ENCODE measurements at places on chromosomes 7 and 10.

- no peak for DNase-seq
Observed at GRCh38 chr10:113666682-113667252, 2.9 kb upstream of the NRAP start.

- no peak for DNase-seq
Observed at GRCh38 chr10:93420091-93420490, 62.0 kb downstream of the MYOF start.

DNA sequence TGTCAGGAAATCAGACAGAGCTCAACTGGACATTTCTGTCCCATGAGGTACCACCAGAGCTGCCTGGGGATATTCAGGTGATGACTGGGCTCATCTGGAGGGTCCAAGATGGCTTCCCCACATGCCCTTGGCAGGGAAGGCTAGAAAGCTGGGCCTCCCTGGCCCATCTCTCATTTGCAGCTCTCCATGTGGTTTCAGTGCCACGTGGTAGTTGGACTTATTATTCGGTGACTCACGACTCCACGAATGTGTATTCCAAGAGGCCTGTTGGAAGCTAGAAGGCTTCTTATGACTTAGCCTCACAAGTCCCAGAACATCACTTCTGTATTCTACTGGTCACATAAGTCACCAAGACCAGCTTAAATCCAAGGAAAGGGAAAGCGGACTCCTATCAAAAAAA lies 22.8 kb downstream of the NSMCE4A start:
- DNase-seq: no peak

DNA sequence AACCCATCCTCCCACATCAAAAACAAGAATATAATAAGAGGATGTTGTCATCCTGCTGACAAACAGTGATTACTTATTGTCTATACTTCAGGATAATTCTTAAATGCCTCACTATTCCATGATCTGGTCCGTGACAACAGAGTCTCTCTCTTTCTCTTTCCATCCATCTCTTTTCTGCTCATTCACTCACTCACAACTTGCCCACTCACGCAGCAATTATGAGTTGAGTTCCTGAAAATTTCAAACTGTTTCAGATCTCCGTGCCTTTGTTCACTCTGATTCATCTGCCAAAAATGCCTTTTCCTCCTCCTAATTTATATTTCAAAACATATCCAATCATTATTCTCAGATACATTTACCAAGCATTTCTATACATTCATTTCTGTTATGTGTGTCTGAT lies 1.4 kb downstream of the OR6B1 start:
- DNase-seq: no peak

DNA sequence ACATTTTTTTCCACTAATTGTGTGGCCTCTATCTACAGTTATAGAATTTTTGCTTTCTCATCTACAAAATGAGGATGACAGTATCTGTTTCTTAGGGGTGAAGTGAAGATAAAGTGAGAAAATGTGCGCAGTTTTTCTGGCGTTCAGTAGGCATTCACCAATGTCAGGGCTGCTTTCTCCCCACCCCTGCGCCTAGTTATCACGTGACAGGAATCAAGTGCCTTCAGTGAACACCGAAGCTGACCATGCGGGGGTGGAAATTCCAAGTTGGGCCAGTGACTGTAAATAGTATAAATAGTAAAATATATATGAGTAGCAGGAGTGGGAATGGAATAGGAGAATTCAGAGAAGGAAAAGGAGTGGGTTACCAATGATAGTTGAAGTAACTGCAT lies 77.4 kb downstream of the TAF3 start:
- no peak for DNase-seq

- DNase-seq: no peak
Observed at GRCh38 chr7:6278749-6279310, 6.4 kb upstream of the CYTH3 start.

DNA sequence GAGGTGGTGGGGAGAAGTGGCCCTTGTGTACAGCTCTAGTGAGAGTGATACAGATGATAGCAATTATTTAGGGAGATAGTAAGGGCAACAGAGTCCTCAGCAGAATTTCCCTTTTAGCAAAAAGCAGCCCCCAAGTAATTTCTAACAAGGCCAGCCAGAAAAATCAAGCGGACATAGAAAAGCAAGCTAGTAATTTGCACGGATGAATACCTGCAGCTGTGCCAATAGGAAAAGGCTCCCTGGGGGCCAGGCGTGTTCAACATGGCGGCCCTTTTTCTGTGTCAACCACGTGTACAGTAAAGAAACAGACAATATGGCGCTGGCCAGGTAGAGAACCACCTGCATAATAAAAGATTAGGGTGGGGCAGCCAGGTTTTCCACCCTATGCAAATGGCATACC lies 7.4 kb downstream of the MCM10 start:
- DNase-seq: no peak

DNA sequence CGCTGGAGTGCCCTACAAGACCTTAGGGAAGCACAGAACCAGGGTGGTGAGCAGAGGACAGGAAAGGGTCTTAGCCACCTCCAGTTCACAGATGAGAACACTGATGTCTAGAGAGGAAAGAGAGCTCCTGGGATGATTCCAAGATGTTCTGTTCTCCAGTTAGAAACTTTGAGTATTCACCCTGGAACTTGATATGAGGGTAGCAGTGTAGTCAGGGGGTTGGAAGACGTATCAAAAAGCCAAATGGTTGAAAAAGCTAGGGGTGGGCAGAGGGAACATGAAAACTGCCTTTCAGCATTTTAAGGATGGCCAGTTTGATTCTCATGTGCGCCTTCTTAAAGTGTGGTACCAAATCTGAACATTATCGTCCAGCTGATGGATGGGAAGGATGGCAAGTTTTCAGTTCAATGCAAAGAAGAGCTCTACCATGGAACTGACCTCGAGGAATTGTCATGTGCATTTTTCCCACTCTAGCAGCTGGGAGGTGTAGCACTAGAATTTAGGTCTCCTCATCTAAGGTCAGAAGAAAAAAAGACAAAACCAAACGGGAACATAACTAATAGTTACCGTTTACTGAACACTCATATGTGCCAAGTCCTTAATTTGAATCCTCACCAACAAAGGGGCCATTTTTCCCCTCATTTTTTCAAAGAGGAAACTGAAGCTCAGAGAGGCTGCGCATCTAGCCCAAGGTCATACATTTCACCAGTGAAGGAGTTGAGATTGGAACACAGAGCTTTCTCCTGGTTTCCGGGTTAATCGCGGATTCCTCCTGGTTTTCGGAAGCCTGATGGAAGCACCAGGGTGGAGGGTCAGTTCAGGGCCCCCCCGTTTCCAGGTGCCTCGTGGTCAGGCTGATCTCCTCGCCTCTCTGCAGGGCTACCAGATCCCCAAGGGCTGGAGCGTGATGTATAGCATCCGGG lies 6.0 kb upstream of the CYP26A1 start:
- DNase-seq: no peak

GRCh38 chr7:95141755-95142154 lies 182.6 kb downstream of the PON1 start:
- DNase-seq: no peak

GRCh38 chr10:72087392-72087968 lies 871 bp downstream of the SPOCK2 start:
- DNase-seq: no peak

GRCh38 chr10:60732198-60732806 lies 46.0 kb upstream of the CDK1 start:
- peak; percentile 30 for DNase-seq

DNA sequence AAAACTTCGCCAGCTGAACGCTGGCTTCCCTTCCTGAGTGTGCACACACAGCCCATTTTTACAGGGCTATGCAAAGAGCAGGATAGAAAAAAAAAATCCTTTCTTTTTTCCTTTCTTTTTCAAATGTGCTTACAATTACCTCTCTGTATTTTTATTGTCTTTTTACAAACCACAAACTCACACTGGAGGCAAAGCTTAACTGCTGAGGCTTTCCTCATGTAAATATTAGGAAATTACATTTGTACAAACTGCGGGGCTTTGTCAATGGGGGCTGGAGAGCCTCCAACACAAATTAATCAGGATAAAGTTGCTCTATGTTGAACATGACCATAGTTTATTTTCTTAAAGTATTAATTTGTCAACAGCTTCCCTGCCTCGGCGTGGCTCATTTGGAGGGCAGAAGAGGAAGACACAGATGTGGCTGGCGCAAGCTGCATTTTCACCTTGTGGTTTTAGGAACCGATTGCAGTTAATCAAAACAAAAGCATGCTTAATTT lies 411.7 kb upstream of the MKI67 start:
- no peak for DNase-seq

DNA sequence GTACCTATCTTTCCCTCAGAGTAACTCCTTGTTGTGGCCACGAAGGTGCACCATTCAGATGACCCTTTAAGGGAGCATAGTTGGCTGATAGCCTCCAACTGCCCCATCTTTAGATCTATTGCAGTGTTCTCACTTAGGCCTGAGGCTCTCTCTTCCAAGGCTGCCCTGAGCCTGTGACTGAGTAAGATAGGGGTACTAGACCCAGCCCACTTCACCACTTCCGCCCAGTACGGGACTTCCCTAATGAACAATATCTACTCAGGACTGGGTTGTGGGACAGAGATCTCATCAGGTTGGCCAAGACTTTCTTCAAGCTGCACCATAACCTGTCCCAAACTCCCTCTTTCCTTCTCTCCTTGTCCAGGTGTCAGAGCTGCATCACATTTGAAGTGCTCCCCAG lies 5.7 kb upstream of the GNAI1 start:
- DNase-seq: no peak

DNA sequence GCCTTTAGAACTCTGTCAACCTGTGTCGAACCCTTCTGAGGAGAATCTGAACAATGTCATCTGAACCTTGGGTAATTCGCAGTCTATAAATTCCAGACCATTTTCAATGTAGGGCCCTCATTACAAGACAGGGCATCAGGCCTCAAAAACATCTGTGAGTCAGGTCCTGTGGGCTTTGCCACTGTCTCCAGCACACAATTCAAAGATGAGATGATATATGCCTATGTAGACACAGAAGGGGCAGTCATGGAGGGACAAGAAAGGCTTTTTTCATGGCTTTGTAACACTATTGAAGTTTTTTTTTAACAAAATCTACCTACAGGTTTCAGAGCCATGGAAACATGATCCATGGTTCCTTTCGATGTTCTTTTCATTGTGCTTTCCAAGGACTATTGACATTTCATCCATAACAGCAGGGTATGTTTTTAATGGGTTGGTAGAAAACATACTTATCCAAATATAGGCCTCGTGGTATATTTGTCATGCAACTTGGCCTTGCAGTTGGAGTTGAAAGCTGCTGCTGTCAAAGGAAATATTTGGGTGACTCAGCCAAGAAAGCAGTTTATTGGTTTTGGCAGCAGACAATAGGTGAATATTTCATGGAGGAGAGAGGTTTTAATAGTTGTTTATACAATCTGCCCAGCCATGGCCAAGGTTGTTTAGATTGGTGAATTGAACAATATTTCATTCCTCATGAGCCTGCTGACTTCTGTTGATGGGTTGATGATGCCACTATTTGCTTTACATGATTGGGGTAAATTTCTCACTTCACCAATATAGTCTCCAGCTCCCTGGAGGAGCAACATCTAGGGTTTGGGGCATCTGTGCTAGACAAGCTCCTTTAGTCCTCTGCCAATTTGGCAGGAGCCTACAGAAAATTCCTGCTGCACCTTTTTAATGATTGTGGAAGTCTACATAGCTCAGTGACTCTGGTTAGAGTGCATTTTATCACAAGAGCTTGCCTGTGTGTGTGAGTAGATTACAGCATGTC lies 158.4 kb upstream of the TMEM72 start:
- DNase-seq: no peak

Measured in RWPE1 (cell line).